Progenitor cell of endocrine pancreas (in vitro differentiated cells): ENCODE measurements at places on chromosomes 3 and 15.

- no peak for DNase-seq
Measured at GRCh38 chr15:62241135-62241770, 76.2 kb upstream of the C2CD4B start.

- no peak for DNase-seq
Measured at GRCh38 chr3:14222457-14222856, 43.8 kb downstream of the LSM3 start.

DNA sequence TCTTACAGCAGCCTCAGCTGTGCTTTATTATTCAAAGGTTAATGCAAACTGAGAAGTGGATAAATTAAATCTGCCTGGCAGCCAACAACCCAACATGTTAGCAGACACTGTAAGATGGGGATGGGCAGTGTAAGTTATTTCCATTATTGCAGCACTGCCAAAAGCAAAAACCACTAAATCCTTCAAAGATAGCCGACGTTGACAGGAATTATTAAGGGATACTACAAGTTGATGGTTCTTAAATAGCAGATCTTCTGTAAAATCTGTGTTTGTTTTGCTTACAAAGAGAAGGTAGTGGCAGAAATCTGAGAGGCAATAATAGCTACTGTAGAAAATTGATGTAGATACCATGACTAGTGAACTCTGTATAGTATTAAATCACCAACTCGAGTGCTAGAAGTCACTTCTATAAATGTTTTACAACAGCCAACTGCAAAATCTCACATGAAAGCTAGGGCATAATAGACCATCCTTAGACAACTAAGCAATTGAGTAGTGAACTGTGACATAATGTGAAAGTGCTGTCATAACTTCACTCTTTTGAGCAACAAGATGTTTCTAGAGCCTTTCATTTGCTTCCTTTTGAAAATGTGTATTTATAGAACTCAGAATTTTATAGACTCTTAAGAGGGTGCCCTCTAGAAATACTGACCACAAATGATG, 278.6 kb downstream of the UBE2E2 start:
- no peak for DNase-seq

DNA sequence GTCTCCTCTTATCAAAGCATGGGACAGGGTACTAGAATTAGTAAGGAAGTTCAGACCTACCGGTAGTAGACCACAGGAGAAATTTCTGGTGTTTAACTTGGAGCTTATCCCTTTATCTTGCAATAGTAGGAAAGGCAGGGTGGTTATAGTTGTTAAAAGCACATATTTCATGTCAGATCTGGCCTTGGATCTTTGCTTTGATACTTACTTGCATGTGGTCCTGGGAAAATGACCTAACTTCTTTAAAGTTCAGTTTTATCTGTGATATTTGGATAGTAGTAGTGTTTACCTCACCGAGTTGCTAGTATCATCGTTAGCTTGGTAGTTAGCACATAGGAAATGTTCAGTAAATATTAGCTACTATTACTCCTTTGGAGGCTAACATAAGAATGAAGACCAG, 15.4 kb downstream of the EXOG start:
- DNase-seq: no peak

GRCh38 chr3:63685340-63685739, 32.9 kb downstream of the SNTN start:
- DNase-seq: no peak

DNA sequence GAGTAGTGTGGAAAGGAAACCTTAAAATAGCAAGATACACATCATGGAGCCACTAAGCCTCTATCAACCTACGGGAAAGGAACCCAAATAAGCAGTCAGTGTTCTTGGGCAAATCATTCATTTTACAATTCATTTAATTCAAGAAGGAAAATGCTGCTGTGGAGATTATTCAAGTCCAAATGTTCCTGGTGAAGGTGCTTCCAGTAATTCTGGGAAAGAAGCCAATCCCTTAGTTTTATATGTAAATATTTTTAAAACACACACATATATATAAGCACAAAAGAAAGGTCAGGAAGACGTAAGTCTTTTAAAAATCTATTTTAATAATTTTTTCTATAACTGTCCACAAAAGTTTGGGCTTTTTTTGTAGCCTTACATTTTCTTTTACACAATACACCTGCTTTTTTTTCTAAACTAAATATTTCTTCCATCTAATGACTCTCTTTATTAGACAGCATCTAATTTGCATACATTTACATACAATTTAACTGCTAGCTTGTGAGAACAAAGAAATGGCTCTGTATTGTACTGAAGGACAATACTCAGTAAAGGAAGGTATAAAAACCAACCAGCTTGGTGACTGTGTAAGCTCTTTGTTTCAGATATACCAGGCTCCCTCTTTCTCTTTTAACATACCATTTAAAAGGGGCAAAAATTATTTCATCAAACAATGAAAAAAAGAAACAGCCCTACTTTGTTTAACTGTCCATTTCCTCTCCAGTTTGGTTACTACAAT, 269.5 kb downstream of the ZBTB20 start:
- no peak for DNase-seq

GRCh38 chr3:27076815-27077630, 292.2 kb downstream of the NEK10 start:
- DNase-seq: no peak

DNA sequence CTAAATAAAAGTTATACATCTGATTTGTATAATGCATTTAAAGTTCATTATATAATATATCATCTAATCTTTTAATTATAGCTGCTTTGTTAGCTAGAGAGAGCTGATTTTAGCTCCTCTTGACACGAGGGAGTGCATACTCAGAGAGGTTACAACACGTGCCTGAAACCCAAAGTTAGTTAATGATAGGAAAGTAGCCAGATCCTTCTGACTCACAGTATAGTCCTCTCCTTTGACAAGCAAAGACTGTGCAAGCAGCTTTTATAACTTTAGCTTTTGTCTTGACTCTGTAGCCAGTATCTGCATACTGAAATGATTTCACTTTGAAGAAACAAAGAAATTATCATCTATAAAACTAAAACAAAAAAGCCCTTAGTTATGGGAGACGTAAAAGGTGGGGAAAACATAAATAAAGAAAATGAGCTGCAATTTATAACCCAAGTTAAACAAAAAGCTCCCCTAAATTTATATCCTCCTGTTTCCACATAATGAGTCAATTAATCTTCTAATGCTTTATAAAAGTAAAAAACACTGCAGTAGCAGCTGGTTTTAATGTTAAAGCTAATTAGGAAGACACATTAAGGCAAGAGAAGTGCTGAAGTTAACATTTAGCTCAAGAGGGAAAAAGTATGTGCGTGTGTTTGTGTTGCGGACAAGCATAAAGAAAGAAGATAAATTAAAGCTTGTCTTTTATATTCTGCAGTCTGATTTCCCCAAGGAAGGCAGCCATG, 13.1 kb downstream of the GABRR3 start:
- no peak for DNase-seq

GRCh38 chr3:181755959-181756358, 44.2 kb downstream of the SOX2 start:
- DNase-seq: no peak

DNA sequence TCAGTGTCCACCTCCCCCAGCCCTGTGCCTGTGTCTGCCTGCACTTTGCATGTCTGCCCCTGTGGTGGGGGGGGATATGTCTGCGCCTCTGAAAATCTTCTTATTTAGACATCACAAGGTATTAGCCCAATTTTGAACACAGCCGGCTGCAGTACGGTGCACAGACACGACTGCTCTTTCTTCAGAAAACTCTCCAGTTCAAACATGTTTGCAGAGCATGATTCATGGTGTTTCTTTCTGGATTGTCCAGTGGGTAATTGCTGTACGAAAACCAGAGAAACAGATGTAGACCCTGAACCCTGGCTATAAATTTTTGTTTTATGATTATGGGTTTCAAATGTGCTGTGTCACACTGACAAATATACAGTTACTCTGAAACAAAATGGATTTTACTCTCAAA, 3.4 kb upstream of the RARB start:
- no peak for DNase-seq
